ENCODE measurements at places on chromosomes 12 and 14. TPM values are rescaled to one million over a fixed set of nuclear protein-coding genes. Genes with fewer than 3 reads are reported as not detected.
A peak's percentile ranks its signal among the peaks of the same experiment; 100 is the strongest.

GRCh38 chr14:49862089-49862673 is 9.6 kb upstream of the NEMF start:
- H3K36me3 ChIP-seq = no peaks in the 10 kb centered on the region
- peak; percentile 79 for DNase-seq
- peaks cover 15% of the 10 kb centered on the region for H3K4me1 ChIP-seq
- no peaks in the 10 kb centered on the region for H3K27me3 ChIP-seq
- H3K27ac ChIP-seq = peak overlapping the region; percentile 99

Gene MDGA2
- total RNA-seq = not detected

DNA sequence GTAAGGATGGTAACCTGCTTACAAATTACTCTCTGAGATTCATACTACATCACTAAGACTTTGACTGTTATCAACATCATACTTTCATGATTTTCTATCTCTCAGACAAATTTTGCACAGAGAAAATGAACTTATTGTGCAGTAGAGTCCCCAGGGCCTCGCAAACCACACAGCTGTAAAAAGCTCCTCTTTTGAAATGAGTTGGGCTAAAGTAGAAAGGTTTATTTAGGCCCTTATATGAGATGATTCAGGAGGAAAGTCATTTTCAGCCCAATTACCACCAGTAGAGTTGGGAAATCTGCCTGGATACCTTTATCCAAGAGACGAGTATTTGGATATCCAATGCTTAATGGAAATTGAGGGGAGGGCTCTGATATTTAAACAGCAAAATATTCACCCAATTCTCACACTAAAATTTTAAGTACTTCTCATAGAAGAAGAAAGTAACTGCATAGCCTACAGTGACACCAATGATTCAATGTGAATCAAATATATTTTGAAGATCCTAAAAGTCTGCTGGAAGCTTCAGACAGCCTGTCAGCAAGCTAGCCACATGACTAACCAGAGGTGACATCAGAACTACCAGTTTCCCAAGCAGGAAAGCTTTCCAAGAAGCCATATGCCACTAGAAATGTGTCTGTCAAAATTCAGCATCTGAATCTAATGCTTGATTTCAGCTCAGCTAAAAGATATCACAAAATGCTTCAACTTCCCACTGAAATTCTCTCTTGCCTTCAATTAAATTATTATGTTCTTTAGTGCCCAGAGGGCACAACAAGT is 190.1 kb upstream of the SYT1 start:
- no peaks in the 10 kb centered on the region for H3K36me3 ChIP-seq
- no peaks in the 10 kb centered on the region for H3K27me3 ChIP-seq
- no peaks in the 10 kb centered on the region for H3K4me1 ChIP-seq
- H3K27ac ChIP-seq = no peak overlapping the region

GRCh38 chr12:85872497-85873091 is 1.5 kb upstream of the NTS start:
- no peaks in the 10 kb centered on the region for H3K27me3 ChIP-seq
- no peak overlapping the region for H3K4me3 ChIP-seq
- H3K36me3 ChIP-seq = no peaks in the 10 kb centered on the region
- no peak for DNase-seq
- no peak overlapping the region for H3K27ac ChIP-seq
- no peaks in the 10 kb centered on the region for H3K4me1 ChIP-seq

DNA sequence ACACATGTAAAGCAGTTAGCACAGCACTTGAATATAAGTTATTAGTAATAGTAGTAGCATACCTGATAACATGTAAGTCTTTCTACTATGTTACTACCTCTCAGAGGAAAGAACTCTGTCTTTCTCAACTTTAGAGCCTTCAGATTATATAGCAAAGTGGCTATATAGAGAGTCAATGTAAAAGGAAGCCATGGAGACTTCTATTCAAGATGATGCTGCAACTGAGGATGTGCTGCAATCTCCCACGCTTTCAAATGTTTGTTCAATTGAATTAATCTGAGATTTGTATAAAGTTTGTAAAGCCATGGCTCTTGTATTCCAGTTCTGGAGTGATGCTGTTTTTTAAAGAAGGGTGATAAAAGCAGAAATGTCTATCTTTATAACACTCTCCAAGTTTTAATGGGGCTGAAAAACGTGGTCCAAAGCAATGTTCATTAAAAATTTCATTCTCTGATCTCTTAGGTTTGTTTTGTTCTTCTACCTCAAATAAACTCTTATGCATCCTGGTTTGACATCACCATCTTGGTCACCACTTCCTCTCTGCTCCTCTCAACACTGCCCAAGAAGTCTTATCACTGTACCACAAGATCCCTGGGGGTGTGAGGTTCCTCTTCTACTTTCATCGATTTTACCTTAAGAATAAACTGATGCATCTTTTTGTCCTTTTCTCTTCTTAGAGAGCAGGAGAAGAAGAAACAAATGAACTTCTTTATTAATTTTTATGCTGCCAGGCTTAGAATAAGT is 40.6 kb downstream of the C12orf42 start:
- DNase-seq = no peak
- no peak overlapping the region for H3K4me3 ChIP-seq
- no peaks in the 10 kb centered on the region for H3K27me3 ChIP-seq
- H3K4me1 ChIP-seq = no peaks in the 10 kb centered on the region

DNA sequence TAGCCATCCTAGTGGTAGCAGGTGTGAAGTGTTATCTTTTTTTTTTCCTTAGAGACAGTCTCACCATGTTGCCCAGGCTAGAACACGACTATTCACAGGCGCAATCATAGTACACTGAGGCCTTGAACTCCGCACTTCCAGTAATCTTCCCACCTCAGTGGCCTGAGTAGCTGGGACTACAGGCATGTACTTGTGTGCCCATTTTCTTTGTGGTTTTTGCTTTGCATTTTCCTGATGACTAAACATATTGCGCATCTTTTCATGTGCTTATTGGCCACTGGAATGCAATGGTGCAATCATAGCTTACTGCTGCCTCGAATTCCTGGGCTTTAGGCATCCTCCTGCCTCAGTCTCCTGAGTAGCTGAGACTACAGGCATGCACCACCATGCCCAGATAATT is 33.3 kb upstream of the GCH1 start:
- DNase-seq = no peak
- H3K27ac ChIP-seq = no peak overlapping the region
- no peaks in the 10 kb centered on the region for H3K27me3 ChIP-seq
- H3K4me3 ChIP-seq = no peak overlapping the region
- no peaks in the 10 kb centered on the region for H3K4me1 ChIP-seq
